ENCODE measurements at places on chromosomes 5 and 9.

GRCh38 chr5:60455589-60455988 lies 244.4 kb downstream of the DEPDC1B start:
- DNase-seq, result no peak

DNA sequence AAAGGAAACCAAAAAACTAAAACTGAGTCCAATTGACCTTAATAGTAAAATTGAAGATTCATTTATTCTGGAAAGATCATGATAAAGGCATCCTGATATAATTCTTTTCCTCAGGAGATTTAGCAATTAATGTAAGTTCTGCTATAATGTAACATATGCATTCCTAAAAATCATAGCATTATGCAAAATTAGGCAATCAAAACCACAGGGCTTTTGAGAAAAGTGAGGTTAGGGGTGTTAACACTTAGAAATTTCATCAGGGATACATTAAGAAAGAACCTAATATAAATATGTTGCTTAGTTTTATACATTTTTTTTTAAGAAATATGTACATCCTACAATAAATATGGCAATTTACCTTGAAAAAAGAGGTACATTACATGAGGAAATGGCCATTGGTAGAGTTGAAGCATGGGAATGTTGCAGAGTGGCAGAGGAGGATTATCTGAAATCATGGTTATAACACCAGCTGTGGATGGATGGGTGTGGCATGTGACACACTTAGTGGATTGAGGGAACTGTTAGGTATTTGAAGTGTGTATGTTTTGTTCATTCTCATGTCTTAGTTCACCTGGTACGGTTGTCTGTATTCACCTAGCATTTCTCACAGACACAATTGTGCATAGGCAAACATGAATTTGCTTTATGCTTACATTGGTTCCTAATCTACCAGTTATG lies 51.1 kb downstream of the CCNH start:
- no peak for DNase-seq

DNA sequence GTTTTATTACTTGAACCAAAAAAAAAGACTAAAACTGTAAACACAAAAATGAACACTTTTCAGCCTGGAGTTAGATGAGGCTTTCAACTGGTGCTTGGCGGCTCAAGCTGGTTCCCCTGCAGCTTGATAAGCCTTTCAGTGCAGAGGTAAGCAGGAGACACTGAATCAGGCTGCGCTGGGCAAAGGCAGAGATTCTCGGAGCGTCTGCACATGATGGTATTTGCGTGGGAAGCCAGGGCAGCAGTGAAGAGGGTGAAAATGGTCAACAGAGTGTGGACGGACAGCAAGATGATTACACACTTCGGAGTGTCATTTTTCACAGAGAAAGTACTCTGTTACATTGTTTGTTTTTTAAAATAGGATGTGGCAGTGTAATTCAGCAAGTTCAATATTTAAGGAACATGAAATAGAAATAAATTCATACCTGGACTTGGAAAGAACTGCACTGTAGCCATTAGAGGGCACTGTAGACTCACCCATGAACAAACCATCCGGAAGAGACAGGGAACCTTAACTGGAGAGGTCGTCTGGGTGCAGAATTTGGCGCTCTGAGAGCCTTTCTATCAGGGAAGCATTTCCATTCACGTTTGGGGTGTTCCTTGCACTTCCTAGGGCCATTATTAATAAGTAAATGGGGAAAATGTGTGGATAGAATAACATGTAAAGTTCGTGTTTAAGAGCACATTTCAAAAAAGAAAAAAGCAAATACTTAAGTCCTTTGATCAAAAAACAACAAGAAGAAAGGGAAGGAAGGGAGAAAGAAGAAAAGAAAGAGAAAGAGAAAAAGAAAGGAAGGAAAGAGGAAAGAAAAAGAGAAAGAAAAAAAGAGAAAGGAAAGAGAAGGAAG lies 69.8 kb downstream of the ICE1 start:
- DNase-seq, result no peak

GRCh38 chr9:126283799-126284465 lies 42.7 kb upstream of the MVB12B start:
- DNase-seq, result no peak

DNA sequence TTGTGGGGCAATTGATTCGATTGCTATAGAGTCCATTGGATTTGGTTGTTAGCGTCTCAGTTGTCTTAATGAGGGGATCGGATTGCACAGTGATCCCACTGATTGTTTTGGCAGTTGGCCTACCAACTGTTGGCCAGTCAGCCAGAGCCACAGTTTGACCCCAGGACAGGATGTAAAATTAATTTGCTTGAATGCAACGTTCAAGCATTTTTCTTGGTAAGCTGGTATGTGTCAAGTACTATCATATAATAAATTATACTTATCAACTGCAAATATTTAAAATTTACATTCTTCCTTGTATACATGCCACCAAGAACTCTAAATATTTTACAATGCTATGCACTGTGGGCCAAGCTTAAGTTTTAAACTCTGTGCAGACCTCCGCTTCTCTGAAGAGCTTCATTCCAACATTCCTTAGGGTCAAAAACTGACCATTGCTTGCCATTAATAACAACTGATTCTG lies 80.4 kb upstream of the OSMR start:
- no peak for DNase-seq

- DNase-seq, result no peak
These were observed 283.4 kb downstream of the PRELID2 start for GRCh38 chr5:145551714-145552113.

DNA sequence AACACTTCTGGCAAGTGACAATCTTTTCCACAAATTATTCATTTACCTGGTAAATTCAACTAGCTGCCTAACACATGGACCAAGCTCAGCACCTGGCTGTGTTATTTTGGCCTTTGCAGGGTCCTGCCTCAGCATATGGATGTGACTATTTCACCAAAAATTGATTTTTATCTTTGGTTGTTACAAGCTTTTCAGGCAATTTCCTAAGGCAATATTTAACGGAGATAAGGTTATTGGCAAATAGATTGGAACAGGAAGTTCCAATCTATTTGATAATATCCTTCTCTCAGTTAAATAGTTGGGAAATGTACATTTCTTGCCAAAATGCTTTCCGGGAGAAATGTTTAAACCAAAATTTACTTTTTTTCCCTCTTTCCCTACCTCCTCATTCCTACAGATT lies 415.2 kb upstream of the SMARCA2 start:
- DNase-seq, result no peak

DNA sequence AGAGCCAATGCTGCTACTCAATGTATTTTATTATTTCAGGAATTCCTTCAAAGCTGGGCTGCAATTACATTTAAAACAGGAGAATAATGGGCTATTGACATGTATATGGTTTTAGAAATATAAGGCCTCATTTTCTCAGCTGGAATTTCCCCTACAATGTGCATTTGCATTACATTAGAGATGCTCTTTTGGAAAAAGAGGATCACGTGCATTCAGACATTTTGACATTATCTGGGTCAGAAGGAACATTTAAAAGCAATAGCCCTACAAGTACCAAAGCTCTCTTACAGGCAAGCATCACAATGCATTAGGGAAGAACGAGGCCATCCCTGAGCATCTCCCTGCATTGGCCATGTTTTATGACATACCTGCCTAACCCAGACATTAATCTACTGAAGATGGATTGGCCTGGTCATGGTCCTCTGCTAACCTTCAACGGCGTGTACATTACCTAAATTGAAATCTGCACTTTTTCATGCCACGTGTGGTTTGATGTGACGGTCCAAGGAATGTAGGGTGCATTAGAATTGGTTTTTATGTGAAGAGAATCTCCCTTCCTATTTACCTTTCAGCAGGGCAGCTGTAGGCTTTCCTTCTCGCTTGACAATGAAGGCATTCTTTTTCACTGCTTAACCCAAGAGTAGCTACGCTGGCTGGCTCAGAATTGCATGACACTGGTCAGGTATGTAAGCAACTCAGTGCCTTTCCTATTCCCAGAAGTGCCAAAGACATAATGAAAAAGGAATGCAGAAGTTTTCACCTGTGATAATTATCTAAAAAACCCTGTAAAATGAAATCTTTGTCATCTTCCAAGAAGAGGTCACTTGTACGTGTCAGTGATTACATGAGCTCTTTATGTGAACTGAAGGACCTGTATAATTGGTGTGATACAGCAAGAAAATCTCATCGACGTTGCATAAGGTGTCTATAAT lies 212.3 kb upstream of the MPDZ start:
- no peak for DNase-seq

- no peak for DNase-seq
These were observed 59.1 kb downstream of the PJA2 start for GRCh38 chr5:109350537-109351270.

- no peak for DNase-seq
These were observed 388.6 kb upstream of the CDH6 start for GRCh38 chr5:30804739-30805505.

GRCh38 chr9:96177005-96177718 lies 124.8 kb downstream of the HSD17B3 start:
- no peak for DNase-seq

GRCh38 chr5:150081541-150082283 lies 4.6 kb downstream of the CSF1R start:
- no peak for DNase-seq

Data from stimulated activated CD4-positive, alpha-beta T cell treated with anti-CD3 and anti-CD28 coated beads, Interleukin-4, amount 100 ng/mL, for 48 hours (primary cell).